ENCODE measurements at places on chromosomes 16 and 17.

- H3K36me3 ChIP-seq = no peaks in the 10 kb centered on the region
- DNase-seq = no peak
- no peaks in the 10 kb centered on the region for H3K27me3 ChIP-seq
- no peaks in the 10 kb centered on the region for H3K4me1 ChIP-seq
Observed at GRCh38 chr16:30680326-30680725, 18.6 kb upstream of the SRCAP start.

GRCh38 chr17:51725185-51725584, 433.3 kb downstream of the CA10 start:
- H3K4me3 ChIP-seq = no peak overlapping the region
- peaks cover 17% of the 10 kb centered on the region for H3K27me3 ChIP-seq
- no peaks in the 10 kb centered on the region for H3K36me3 ChIP-seq
- no peak for DNase-seq
- H3K27ac ChIP-seq = no peak overlapping the region

GRCh38 chr16:48559462-48560211, 50.3 kb downstream of the N4BP1 start:
- H3K27me3 ChIP-seq = no peaks in the 10 kb centered on the region
- no peak overlapping the region for H3K27ac ChIP-seq
- no peak for DNase-seq
- H3K36me3 ChIP-seq = peaks cover 32% of the 10 kb centered on the region

DNA sequence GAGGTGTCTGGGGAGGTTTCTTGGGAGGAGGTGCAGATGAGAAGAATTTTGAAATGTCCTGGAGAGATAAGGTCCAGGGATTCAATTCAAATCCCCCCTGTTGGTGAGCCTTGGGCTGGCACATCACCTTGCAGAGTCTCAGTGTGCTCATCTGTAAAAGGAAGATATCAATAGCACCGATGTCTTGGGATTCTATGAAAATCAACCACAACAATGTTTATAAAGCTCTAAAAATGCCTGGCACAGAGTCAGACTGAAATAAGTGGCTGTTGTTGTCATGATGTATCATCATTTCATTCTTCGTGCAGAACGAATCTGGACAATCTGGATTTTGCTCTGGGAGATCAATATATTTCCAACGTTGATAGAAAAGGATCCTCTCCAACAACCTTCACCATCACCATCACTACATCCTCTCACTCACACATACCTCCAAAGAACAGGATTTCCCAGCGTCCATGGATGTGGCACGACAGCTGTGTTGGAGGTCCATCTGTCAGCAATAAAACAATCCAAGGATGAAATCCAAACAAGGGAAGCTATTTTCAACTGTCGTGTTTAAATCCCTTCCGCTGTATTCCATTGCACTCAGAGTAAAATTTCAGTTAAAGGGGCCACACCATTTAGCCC, 393.7 kb upstream of the DYNLRB2 start:
- no peak overlapping the region for H3K4me3 ChIP-seq
- H3K4me1 ChIP-seq = no peaks in the 10 kb centered on the region
- no peak for DNase-seq
- H3K36me3 ChIP-seq = no peaks in the 10 kb centered on the region

GRCh38 chr16:89194340-89195311, 5.7 kb downstream of the SLC22A31 start:
- no peak for DNase-seq
- no peak overlapping the region for H3K27ac ChIP-seq
- H3K27me3 ChIP-seq = peaks cover 12% of the 10 kb centered on the region
- H3K4me3 ChIP-seq = no peak overlapping the region

Measured in effector memory CD8-positive, alpha-beta T cell (primary cell).